ENCODE measurements at places on chromosomes 4 and X. TPM values are rescaled to one million over a fixed set of nuclear protein-coding genes. Genes with fewer than 3 reads are reported as not detected.
A peak's percentile ranks its signal among the peaks of the same experiment; 100 is the strongest.

GRCh38 chr4:183789657-183790056 is 115.5 kb upstream of the STOX2 start:
- H3K27ac ChIP-seq: no peak overlapping the region
- no peaks in the 10 kb centered on the region for H3K4me1 ChIP-seq
- no peaks in the 10 kb centered on the region for H3K27me3 ChIP-seq
- DNase-seq: no peak
- H3K36me3 ChIP-seq: no peaks in the 10 kb centered on the region

GRCh38 chr4:25914670-25915352 is 791 bp downstream of the SMIM20 start:
- H3K27ac ChIP-seq: peak overlapping the region; percentile 96
- H3K4me3 ChIP-seq: peak overlapping the region; percentile 79
- H3K36me3 ChIP-seq: no peaks in the 10 kb centered on the region
- no peaks in the 10 kb centered on the region for H3K27me3 ChIP-seq
- H3K4me1 ChIP-seq: no peaks in the 10 kb centered on the region
- DNase-seq: no peak

GRCh38 chr4:94641702-94642560 is 115.8 kb upstream of the BMPR1B start:
- DNase-seq: no peak
- no peaks in the 10 kb centered on the region for H3K27me3 ChIP-seq
- no peaks in the 10 kb centered on the region for H3K4me1 ChIP-seq
- no peak overlapping the region for H3K4me3 ChIP-seq

The HSFX2 gene
- not detected for total RNA-seq

The SPANXN3 gene
- not detected for total RNA-seq

DNA sequence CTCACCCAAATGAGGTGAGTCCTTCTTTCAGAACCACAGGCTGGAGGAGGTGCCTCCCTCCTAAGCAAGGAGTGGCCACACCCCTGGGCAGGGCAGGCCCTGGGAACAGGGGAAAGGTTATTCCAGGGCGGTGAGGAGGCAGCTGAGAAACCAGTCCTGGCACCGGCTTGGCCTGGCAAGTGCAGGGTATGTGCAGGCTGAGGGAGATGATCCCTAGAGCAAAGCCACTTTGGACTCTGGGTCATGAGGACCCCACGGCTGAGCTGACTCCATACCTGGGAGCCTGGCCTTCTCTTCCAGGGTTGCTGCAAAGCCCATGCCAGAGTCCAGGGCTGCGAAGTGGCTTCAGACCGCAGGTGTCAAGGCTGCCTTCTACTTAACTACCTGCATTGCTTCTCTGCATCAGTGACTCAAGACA is 49.5 kb upstream of the HELT start:
- no peaks in the 10 kb centered on the region for H3K4me1 ChIP-seq
- no peak overlapping the region for H3K4me3 ChIP-seq
- H3K36me3 ChIP-seq: no peaks in the 10 kb centered on the region
- no peak overlapping the region for H3K27ac ChIP-seq
- no peaks in the 10 kb centered on the region for H3K27me3 ChIP-seq

DNA sequence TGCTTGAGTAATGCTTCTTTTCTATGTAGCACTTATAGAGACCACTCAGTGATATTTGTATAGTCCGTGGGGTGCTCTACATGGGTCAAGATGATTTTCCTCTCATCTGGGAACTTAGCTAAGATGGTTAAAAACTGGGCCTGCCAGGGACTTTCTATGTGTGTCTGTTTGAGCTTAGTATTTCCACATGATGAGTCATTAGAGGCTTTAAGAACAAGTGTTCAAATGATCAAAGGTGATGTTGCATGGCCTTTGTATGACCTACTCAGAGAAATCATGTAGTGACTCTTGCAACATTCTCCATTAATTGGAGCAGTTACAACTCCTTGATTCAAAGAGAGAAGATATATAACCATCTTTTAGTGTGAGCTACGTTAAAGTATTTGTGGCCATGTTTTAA is 1480.5 kb upstream of the IGFBP7 start:
- no peak for DNase-seq
- no peaks in the 10 kb centered on the region for H3K27me3 ChIP-seq
- no peaks in the 10 kb centered on the region for H3K4me1 ChIP-seq
- H3K4me3 ChIP-seq: no peak overlapping the region
- H3K27ac ChIP-seq: no peak overlapping the region
- no peaks in the 10 kb centered on the region for H3K36me3 ChIP-seq

- H3K4me3 ChIP-seq: no peak overlapping the region
- no peak overlapping the region for H3K27ac ChIP-seq
- H3K4me1 ChIP-seq: no peaks in the 10 kb centered on the region
Observed at GRCh38 chr4:20529691-20530090, 170.6 kb upstream of the PACRGL start.

DNA sequence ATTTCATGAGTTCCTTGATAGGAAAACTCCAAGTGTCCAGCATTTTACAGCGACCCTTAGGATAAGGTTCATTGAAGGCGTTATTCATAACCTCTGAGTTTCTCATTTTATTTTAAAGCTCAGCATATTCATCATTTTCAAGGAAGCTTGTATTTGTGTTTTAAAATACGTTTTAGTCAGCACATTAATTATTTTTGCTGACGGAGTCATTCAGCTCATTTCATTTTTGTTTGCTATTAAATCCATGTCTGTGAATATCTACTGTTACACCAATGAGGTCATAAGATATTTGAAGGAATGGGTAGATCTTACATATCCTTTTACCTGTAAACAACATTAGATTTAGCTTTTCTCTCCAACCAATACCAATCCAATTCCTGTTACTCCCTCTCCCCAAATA is 1766.3 kb upstream of the PCDH10 start:
- H3K36me3 ChIP-seq: no peaks in the 10 kb centered on the region
- H3K27ac ChIP-seq: no peak overlapping the region
- no peaks in the 10 kb centered on the region for H3K27me3 ChIP-seq

Data from breast epithelium (tissue), 4 donors.